Urinary bladder (tissue), 4 donors: ENCODE measurements at places on chromosomes 12 and 14. TPM values are rescaled to one million over a fixed set of nuclear protein-coding genes. Genes with fewer than 3 reads are reported as not detected.

DNA sequence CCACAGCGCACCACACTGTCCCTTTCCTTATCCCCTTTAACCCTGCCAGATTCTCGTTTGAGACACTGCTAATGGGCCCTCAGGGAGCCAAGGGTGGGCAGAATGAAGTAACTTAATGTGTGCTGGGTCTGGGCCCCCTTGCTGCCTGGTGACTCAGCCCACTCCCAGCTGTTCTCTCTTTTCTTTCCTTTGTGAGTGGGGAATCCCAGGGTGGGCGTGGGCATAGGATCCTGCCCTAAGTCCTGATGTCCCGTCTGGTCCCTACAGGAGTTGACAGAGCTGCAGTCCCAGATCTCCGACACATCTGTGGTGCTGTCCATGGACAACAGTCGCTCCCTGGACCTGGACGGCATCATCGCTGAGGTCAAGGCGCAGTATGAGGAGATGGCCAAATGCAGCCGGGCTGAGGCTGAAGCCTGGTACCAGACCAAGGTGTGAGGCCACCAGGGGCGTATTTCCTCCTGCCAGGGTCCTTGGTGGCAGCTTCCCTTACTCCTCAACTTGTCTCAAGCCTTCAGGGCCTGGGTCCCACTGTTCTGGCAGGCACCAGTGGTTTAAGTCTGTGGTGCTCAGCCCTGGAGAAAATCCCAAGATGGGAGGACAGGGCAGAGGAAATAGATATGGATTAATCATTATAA, 8.3 kb downstream of the KRT7 start:
- no peak for DNase-seq

The BICD1 gene
- 8.8 TPM for polyA plus RNA-seq

The CIDEB gene
- polyA plus RNA-seq = 12.8 TPM

GRCh38 chr14:28381656-28382055, 384.9 kb upstream of the FOXG1 start:
- no peak for DNase-seq

The SLC6A13 gene
- 0.06 TPM for polyA plus RNA-seq
